ENCODE measurements at places on chromosomes 16 and 17.

DNA sequence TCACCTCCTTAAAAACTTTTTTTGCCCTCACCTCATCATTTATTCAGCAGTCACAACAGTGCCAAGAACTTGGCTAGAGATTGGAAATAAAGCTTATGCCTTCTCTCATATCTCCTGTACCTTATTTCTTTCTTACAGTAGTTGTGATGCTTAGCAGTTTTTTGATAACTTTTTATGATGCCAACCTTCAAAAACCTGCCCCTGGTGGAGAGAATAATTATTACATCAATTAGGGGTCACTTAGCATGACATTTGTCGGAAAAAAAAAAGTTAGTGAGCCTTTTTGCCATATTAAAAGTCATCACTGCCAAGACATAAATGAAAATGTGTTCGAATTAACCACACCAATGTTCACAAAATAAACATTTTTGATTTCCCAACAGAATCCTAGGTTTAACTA, 296.6 kb downstream of the WWOX start:
- no peak for DNase-seq

DNA sequence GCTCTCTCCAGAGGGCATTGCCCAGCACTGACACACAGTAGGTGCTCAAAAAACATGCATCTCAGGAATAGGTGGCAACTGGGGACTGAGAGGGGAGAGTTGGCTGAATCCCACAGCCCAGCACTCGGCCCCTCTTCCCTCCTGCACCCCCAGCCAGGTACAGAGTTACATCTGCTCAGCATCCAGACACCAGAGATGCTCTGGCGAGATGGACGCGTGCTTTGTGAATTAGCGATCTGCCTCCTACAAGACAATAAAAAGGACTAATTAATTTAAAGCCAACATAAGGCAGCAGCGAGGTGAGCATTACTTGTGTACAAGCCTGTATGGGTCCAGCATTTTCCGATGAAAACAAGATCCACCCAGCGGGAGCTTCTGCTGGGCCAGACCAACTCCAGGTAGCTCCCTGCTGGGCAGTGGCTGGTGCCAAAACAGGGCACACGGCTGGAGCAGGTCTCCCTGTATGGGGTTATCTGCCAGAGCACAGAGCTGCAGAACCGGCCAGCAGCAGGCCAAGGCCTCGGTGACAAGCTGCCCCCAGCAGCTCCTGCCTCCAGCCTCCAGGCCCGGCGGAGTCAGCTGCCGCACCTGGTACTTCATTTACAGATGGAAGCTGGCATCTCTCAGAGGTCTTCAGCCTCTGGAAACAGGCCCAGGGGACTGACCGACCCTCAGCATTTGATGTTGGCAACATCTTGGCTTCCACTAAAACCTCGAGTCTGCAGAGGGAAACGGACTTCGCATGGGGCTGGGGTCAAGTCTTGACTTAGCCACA, 219.7 kb upstream of the SDK2 start:
- DNase-seq: no peak

- no peak for DNase-seq
These were observed 486.2 kb upstream of the RBFOX1 start for GRCh38 chr16:6846452-6846851.

- no peak for DNase-seq
These were observed 4.1 kb downstream of the CCL4L2 start for GRCh38 chr17:36214918-36215317.

DNA sequence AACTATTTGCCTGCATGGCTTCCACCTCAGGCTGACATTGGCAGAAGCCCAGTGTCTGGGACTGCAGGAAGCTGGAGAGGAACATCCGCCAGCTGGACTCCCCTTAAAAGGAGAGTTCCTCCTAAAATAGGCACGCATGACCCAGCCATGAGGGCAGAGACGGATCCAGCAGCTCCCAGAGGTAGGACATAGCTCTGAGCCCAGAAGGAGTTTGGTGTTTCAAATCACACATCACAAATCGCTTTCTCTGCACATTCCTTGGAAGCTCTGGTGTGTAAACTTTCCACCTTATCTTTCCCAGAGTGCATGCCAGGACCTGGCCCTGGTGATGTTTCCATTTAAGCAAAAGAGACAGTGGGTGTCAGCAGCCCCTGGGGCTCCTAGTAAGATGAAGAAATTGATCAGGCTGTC, 231.1 kb upstream of the CDH5 start:
- DNase-seq: no peak

Data from HT1080 (cell line).